ENCODE measurements at places on chromosomes 1 and 21.

DNA sequence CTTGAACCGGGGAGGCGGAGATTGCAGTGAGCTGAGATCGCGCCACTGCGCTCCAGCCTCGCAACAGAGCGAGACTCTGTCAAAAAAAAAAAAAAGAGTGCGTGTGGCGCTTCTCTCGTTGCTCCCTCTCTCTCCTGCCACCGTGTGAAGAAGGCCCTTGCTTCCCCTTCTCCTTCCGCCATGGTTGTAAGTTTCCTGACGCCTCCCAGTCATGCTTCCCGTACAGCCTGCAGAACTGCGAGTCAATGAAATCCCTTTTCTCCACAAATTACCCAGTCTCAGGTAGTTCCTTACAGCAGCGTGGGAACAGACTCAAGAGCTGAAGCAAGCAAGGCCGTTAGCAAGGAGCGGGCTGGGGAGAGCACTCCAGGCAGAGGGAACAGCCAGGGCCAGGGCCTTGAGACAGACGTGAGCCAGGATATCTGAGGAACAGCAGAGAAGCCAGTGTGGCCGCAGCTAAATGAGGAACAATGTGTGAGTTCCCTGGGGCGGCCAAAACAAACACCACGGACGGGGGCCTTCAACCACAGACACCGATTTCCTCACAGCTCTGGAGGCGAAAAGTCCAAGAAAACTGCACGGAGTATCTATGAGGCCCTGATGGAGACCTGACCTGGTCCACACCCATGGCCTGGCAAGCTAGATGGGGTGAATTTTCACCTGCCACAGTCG lies 54.2 kb upstream of the ETS2 start:
- no peak for ATAC-seq

- ATAC-seq = no peak
Measured at GRCh38 chr1:54380290-54380882, 25.8 kb downstream of the SSBP3 start.

GRCh38 chr1:222377428-222378088 lies 170.3 kb downstream of the HHIPL2 start:
- ATAC-seq = no peak

- ATAC-seq = no peak
Measured at GRCh38 chr1:6783936-6784559, 1.2 kb upstream of the CAMTA1 start.

- no peak for ATAC-seq
Measured at GRCh38 chr1:20311289-20311688, 20.6 kb downstream of the VWA5B1 start.

GRCh38 chr1:165992533-165992932 lies 165.1 kb downstream of the UCK2 start:
- no peak for ATAC-seq

DNA sequence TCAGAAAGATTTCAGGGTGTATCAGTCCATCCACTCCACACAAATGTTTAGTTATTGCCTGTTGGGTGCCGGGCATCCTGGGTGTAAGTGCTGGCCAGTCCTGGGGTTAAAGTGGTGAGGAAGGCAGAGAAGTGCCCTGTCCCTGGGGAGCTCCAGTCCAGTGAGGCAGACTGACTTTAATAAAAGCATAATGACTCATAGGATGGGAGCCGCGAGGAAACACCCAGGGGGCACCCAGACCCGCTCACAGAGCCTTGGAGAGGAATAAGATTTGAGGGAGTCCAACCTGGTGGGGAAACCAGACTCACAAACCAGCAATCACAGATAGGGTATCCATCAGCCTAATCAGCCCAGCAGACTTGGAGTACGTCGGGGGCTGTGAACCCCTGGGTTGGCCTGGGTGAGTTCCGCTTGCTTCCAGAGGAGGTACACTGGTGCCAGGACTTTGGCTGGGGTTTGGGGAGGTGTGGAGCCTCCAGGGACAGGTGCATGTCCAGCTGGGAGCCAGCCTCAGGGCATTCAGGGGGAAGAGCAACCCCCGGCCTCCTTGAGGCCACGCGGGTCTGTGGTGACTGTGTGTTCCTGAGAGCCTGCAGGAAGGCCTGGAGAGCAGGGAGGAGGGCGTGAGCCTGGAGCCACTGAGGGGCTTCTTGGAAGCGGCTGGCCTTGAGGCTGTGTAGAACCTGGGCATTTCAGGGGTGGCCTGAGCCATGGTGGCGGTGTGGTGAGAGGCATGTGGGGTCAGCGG lies 3.7 kb downstream of the PEAR1 start:
- no peak for ATAC-seq

DNA sequence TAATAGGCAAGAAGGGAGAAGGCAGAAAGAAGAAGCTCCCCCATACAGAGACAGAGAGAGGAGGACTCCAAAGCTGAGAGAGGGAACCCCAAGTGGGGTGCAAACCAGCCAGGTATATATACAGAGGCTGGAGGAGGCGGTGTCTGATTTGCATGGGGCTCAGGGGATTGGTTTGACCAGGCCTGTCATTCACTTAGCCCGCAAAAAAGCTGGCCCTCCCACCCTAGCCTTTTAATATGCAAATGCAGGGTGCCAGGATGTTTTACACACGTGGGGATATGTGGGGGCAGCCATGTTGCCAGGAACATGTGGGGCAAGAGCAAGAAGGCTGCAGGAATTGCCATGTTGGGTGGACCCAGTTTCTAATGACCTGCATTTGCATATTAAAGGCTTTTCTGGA lies 37.0 kb upstream of the TENT5B start:
- no peak for ATAC-seq

DNA sequence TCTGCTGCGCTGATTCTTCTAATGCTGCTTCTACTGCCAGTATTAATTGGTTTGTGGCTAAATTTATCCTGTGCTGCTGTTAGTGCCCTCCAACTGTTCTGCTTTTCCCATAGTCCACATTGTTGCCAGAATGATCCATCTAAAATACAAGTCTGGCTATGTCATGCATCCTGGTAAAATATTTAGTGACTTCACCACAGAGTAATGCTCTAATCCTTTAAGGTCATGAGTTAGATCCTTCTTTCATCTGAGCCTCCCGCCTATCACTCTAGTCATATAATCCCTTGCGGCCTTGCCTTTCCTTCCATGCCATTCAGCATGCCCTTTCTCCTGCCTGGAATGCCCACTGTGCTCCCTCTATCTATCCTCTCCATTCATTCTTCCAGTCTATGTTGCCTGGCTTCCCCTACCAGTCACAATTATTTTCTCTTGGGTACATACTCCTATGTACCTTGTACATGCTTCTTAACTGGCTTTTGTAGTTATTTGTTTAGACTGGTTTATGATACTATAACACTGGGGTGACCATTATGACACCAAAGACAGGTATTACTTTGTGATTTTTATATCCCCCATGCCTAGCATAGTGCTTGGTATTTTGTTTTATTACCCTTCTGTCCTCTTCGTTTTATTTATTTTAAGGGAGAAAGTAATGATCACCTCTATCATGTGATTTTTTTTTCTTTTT lies 144.0 kb downstream of the MAGI3 start:
- ATAC-seq = no peak

DNA sequence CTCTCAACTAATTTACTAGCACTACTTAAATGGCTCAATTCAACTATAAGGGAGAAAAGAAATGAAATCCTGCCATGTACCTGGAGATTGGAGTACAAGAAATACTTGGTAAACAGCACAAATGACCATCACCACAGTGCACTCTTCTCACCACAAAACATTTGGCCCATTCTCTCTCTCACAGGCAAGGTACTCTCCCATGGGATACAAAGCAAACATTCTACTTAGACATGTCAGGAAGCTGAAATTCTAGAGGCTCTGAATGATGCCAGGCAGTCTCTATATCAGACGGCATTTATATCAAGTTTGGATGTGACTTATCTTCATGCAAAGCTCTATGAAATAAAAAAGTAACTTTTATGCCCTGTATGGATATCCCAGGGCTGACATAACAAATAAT lies 72.5 kb downstream of the DPT start:
- ATAC-seq = no peak

- no peak for ATAC-seq
Measured at GRCh38 chr1:29650041-29650400, 413.7 kb downstream of the PTPRU start.

GRCh38 chr1:186497651-186498050 lies 36.7 kb upstream of the PDC start:
- ATAC-seq = no peak

- no peak for ATAC-seq
Measured at GRCh38 chr1:33586106-33586505, 113.7 kb downstream of the ZSCAN20 start.

DNA sequence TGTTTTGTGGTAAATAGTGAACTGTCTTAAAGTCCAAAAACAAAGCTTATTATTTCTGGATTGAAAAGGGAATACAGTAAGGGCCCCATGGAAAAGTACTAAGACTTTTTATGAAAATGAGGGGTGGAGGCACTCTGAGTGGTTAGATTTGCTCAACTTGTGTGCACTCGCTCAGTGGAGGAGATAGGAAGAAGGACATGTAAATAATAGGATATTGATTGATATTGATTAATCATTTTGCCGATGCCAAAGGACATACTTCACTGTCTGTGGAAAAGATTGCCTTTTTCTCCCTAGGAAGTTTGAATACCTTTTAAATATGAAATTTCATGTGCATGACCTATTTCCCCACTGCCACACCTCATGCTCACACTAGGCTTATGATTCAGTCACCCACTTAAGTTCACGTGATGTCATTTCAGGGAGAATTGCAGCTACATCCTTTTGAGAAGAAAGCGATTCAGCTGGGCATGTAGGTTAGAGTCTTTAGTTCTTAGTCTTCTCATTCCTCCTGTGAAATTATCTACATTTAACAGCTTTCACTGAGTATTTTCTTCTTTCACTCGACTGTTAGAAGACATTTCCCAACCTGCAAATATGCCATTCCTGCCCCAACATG lies 5.0 kb downstream of the MTR start:
- no peak for ATAC-seq

- ATAC-seq = no peak
Measured at GRCh38 chr1:228299901-228300300, 92.1 kb downstream of the OBSCN start.

DNA sequence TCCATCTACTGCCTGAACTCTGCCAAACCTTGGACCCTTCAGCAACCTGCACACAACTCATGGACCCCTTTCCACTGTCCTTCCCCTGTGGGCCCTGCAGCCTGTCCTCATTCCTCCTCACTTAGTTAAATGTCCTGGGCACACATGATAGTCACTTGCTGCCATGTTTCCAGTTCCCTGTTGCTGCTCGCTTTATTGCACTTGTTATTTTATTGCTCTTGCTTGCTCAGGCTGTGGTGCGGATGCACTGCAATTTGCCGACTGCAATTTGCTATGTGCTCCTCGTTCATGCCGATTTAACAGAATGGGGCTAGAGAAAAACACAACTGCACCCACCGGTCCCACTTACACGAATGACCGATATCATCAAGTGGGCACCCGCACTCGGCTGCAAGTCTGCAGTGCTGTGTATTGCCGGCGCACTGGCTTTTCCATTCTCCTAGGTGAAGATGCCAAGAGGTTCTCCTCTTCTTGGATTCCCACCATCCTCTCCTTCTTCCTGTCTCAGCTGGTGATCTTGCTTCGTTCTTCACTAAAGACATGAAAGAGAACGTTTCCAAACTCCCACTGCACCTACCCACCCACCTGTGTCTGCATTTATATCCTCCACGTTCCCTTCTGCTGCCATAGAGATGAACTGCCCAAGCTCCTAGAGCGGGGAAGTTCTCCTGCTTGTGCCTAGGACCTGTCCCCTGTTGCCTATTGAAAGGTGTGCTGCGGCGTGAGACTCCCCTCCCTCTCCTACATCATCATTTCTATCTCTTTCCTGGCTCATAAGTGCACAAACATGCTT lies 45.4 kb upstream of the B3GALT5 start:
- no peak for ATAC-seq

DNA sequence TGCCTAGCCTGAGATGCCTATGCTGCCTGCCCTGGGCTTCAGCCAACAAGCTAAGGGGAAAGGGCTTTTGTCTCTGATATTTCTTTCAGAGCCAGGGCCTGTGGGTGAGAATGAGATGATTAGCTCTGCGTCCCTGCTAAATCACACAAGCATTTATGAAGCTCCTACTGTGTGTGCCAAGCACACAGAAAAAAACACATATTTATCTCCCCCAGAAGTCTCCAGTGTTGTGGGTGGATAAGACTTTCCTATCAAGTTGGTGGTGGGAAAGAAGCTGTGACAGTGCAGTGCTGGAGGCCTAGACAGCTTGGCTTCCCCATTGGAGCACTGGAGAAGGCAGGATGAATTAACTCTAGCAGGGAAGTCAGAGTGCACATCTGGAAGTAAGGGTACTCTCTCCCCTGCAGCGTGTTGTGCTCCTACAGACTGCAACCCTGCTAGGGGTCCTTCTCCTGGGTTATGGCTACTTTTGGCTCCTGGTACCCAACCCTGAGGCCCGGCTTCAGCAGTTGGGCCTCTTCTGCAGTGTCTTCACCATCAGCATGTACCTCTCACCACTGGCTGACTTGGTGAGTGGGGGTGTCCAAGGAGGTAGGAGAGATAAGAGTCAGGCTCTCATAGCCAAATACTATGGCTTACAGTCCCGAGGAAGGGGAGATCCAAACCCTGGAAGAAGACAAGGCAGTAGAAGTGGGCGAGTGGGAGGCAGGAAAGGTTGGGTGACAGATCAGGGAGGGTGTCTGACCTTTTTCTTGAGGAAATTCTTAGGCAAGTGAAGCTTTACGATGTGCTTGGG lies 1.7 kb downstream of the SLC50A1 start:
- ATAC-seq = no peak

GRCh38 chr1:111989531-111990025 lies at the start of gene KCND3:
TSS of gene KCND3 (minus strand) at chr1:111989668.
- peak; percentile 49 for ATAC-seq

GRCh38 chr1:182794676-182795201 lies 5.2 kb downstream of the NPL start:
- no peak for ATAC-seq

DNA sequence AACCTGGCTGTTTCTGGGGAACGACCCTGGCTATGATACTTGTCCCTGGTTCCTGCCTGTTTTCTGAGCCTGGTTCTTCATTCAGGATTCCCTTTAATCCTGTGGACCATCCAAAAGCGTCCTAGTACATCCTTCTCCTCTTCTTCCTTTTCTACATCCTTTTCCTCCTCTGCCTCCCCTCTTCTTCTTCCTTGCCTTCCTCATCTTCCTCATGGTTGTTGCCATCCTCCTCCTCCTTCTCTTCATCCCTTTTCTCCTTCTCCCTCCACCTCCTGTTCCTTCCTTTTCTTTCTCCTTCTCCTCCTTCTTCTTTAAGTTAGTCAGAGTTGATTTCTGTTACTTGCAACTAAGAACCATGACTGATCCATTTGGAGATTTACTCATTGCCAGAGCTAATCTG lies 197.8 kb downstream of the FOXD2 start:
- no peak for ATAC-seq

DNA sequence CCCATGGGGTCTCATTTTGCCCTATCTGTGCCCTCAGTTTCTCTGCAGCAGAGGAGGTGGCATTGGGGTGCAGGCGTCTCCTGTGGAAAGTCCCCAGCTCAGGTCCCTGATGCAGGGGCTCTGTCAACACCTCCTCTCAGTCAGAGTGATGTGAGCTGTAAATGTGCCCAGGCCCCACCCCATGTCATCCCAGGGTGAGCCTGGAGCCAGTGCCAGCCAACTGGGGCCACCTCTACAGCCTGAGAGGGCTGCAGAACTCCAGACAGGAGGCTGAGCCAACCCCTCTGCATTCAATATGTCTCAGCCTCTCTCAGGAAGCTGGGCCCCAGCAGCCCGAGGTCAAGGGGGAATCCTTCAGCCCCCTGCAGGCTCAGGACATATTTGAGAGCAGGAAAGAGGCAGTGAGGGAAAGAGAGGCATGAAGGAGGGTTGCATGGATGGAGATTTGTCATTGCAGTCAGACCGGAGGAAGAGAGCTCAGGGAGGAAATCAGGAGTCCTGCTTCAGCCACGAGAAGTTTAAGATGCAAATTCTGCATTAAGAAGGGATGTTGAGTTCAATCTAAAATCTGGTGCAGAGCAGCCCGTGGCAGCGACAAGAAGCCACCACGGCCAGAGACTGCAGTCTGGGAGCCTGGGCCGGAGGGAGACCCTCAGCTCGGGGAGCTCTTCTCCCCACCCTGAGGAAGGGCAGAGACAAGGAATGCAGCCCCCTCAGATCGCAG lies 288.2 kb upstream of the VAMP3 start:
- ATAC-seq = no peak
